ENCODE measurements at places on chromosomes 11 and 22.

DNA sequence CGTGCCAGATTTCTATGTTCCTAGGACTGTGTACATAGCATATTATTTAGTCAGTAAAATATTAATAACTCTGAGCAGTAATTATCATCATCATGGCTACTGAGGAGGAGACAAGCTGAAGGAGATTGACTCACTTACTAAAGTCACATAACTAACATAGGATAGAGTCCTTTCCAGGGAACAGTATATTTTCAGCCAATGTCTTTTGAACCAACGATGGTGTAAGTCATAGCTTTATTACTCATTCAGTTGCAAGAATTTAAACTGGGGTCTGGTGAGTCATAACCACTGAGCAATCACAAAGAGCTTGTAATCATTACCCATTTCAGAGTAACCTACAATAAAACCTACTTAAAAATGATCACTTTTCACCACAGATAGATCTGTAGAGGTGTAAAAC is 1564.8 kb upstream of the TENM4 start:
- DNase-seq, result no peak

- no peak for DNase-seq
These were observed 615.5 kb downstream of the NTM start for GRCh38 chr11:131985846-131986301.

DNA sequence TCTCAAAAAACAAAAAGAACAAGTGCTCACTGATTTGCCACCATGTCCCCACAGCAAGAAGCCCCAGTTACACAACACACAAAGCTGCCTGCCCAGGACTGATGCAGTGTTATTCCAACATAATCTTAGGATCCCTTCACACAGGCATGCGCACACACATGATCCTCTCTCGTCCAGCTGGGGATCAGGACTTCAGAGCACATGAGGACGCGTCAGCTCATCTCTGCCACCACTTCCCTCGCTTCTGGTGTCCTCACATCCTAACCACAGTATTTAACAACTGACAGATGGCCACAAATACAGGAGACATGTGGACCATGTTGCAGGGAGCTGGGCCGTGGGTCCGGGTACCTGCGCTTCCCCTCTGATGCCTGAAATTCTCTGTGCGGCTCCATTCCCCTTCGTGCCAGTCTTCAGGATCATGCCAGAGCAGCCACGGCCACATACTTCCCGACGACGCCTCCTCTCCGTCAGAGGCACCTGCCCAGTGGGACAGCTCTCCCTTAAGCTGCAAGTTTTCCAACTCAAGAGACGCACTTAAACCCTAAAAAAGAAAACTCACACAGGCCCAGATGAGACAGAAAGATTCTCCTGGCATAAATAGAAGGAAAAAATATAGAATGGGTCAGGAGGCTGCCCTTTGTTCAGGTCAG is 68.3 kb downstream of the PACSIN2 start:
- no peak for DNase-seq

DNA sequence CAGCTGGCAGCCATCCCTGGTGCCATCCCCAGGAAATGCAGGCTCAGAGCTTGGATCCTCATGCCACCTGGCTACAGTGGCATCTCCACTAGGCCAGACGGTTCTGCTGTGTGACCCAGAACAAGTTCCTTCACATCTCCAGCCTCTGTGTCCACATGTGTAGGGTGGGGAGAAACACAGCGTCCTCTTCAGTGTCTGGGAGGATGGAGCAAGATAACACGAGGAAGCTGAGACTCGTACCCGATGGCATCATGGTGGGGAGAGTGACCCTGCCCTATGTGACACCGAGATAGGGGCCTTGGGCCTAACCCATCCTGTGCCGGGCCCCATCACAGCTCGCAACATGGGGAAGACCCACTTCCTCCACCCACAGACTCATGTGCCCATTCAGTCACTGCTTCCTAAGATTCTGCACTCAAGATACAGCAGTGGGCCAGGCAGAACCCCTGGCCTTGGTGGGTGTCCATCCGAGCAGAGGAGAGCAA is 78.5 kb downstream of the MORC2 start:
- DNase-seq, result no peak

GRCh38 chr11:122094836-122095235 is 21.2 kb downstream of the BLID start:
- no peak for DNase-seq

DNA sequence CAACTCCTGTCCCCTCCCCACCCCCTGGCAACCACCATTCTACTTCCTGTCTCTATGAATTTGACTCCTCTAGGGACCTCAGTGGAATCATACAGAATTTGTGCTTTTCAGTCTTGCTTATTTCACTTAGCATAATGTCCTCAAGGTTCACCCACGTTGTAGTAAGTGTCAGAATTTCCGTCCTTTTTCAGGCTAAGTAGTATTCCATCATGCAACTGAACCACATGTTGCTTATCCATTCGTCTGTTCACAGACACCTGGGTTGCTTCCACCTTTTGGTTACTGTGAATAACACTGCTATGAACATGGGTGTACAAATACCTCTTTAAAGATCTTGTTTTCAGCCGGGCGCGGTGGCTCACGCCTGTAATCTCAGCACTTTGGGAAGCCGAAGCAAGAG is 16.5 kb downstream of the CELSR1 start:
- DNase-seq, result no peak

- DNase-seq, result peak; percentile 77
These were observed 4.4 kb downstream of the INS start for GRCh38 chr11:2156416-2157182.

GRCh38 chr11:124946735-124947141 is 7.3 kb upstream of the CCDC15 start:
- no peak for DNase-seq

GRCh38 chr11:760236-760635 is 13.0 kb downstream of the TALDO1 start:
- DNase-seq, result no peak

- no peak for DNase-seq
These were observed 3.7 kb upstream of the GAL start for GRCh38 chr11:68680541-68681231.

GRCh38 chr11:69180226-69180625 is 24.5 kb downstream of the SMIM38 start:
- DNase-seq, result no peak

GRCh38 chr22:50046019-50046415 is 12.1 kb downstream of the TTLL8 start:
- no peak for DNase-seq

Measured in activated T-cell treated with anti-CD3 and anti-CD28 coated beads, Interleukin-2, amount 50 U/mL, for 24 hours (primary cell).